Activated CD4-positive, alpha-beta T cell treated with anti-CD3 and anti-CD28 coated beads for 36 hours (primary cell): ENCODE measurements at places on chromosomes 16 and 17.

DNA sequence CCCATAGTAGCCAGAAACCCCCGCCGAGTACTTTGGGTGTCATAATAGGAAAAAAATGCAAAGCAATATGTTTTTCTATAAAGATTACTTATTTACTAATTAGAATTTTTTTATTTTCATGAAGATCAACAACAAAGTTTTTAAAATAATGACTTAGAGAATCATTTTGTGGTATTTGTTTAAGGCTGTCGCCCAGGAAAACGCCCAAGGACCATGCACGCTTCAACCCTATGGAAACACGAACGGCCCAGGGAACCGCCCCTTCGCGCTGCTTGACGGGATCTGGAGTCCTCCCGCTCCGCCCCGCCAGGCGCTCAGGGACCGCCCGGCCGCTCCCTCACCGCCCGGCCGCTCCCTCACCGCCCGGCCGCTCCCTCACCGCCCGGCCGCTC, 408 bp upstream of the KPNA2 start:
- DNase-seq: peak; percentile 95

- no peak for DNase-seq
Measured at GRCh38 chr16:35678-36305, 17.6 kb downstream of the POLR3K start.

- peak; percentile 45 for DNase-seq
Measured at GRCh38 chr16:4315186-4316107, at the start of gene GLIS2. Gene GLIS2, plus strand, starts transcription at chr16:4316067. Its CDS starts 16,214 bp downstream, at chr16:4332281.

DNA sequence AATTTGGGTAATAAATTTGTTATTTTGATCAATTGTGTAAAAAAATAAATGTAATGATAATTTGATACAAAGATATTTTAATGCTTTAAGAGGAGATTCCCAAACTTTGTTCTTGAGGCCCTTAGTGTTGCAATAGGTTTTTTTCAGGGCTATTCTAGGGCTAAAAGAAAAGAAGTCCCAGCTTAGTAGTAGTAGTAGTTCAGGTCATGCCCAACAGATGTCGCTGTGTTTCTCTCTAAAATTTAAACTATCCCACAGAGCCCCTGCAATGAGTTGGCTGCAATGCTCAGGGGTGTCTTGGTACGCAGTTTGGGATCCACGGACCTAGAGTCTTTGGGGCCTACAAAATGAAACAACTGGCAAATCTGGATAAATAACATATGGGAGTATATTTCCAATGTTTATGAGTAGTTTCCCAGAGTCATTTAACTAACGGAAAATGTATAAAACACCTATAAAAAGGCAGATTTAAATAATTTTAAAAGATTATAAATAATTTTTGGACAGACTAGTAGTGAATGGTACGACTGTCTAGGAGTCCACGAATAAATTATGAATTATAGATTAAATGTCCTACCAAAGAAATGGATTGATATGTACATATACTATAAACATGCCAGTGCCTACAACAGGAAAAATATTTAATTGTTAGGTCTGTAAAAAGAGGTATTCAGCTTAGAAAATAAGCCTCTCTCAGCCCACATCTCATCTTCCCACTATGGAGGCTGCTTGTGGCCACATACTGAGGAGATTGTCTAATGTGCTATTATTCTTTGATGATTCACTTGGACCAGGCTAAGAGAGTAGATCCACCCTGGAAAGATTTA, 228.5 kb upstream of the PMFBP1 start:
- peak; percentile 41 for DNase-seq

DNA sequence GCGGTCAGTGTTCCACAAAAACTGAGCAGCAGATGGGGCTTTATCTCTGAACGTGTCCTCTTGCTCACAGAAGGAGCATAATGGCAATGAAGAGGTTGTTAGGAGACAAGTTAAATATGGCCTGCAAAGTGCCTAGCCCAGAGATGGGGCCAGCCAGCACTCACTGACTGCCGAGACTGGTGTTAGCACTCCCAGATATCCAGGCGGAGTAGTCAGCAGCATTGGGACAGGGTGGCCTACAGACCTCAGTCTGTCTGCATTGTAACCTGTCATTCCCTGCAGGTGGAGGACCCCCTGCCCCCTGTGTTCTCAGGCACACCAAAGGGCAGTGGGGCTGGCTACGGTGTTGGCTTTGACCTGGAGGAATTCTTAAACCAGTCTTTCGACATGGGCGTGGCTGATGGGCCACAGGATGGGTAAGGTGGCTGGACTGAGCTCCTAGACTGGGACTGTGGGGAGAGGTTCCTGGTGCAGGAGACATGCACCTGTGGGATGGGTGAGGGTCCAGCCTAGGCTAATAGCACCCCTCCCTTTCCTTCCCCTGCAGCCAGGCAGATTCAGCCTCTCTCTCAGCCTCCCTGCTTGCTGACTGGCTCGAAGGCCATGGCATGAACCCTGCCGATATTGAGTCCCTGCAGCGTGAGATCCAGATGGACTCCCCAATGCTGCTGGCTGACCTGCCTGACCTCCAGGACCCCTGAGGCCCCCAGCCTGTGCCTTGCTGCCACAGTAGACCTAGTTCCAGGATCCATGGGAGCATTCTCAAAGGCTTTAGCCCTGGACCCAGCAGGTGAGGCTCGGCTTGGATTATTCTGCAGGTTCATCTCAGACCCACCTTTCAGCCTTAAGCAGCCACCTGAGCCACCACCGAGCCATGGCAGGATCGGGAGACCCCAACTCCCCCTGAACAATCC, 4.2 kb downstream of the MFAP4 start:
- no peak for DNase-seq
